ENCODE measurements at places on chromosomes 13 and 19.

- peak; percentile 54 for DNase-seq
Observed at GRCh38 chr13:42333613-42334328, 61.8 kb downstream of the AKAP11 start.

- DNase-seq, result no peak
Observed at GRCh38 chr19:6464070-6464873, at the start of gene CRB3. Gene CRB3, plus strand, starts transcription at chr19:6464271. Its CDS starts 431 bp downstream, at chr19:6464702.

DNA sequence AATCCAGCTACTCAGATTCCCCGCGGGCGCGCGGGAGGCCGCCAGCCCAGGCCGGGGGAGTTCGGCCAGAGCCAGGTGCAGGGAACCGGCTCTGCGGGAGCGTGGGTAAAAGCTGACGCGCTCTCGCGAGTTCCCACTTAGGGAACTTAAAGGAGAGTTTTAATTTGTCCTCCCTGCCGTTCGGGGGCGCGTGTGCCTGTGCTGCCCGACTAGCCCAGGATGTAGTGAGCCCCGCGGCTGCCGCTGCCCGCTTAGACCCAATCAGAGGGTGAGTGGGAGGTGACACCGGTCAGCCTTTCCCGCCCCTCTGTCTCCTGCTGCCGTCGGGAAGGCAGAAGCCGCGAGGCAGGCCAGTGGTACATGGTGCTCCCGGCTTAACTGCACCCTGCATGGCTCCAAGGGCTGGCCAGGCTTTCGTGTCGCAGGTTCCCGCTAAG, 36.0 kb upstream of the NEK3 start:
- peak; percentile 77 for DNase-seq

GRCh38 chr19:46859637-46860124, 1.1 kb upstream of the ARHGAP35 start:
- DNase-seq, result no peak

GRCh38 chr19:8004723-8005513, 523 bp downstream of the ELAVL1 start:
- peak; percentile 48 for DNase-seq

DNA sequence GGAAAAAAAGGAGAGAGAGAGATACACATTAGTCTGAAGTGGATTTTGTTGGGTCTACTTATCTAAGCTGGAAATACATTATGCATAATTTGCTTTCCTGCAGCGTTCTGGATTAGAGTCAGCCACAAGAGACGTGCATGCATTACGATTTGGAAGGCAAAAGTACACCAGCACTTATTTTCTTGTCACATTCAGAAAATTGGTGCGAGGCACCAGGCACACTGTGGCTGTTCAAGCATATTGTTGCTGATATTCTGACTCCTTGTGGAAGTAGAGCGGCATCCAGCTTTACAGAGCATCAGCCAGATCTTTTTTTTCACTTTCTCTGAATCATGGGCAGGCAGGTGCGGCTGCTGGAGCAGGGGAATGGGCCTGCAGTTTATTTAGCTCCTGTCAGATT, 905.6 kb upstream of the SPRY2 start:
- DNase-seq, result no peak

DNA sequence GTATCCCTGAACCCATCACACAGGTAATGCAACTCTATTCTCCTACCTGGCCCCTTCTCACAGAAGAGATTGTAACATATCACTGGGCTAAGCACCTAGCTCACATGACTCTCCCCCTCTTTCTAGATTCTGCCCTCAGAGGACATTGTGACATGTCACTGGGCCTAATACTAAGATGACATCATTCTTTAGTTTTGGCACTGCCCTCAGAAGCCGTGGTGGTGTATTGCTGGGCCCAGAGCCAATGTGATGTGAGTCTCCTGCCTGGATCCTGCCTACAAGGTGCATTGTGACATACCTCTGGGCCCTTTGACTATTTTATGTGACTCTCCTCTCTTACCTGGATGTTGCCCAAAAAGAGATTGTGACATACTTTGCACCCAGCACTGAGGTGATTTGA, 21.4 kb upstream of the ZNF730 start:
- DNase-seq, result no peak

- DNase-seq, result no peak
Observed at GRCh38 chr13:40344270-40345148, 321.9 kb downstream of the FOXO1 start.

DNA sequence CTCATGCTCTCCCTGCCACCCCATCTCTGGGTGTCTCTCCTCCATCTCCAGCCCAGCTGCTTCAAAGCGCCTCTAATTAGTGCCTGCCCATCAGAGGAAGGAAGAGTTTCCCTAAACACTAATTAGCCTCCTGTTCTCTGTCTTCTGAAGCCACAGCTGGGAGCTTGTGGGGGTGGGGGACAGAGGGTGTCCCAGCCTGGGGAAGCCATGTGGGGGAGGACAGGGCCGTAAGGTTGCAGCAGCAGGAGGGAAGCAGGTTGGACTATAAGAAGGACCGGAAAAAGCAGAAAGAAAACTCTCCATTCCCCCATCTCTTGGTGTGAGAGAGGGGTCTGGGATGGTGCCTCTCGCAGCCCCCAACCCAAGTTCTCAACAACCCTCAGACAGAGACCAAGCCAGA, 26.2 kb downstream of the SLC8A2 start:
- DNase-seq, result no peak

DNA sequence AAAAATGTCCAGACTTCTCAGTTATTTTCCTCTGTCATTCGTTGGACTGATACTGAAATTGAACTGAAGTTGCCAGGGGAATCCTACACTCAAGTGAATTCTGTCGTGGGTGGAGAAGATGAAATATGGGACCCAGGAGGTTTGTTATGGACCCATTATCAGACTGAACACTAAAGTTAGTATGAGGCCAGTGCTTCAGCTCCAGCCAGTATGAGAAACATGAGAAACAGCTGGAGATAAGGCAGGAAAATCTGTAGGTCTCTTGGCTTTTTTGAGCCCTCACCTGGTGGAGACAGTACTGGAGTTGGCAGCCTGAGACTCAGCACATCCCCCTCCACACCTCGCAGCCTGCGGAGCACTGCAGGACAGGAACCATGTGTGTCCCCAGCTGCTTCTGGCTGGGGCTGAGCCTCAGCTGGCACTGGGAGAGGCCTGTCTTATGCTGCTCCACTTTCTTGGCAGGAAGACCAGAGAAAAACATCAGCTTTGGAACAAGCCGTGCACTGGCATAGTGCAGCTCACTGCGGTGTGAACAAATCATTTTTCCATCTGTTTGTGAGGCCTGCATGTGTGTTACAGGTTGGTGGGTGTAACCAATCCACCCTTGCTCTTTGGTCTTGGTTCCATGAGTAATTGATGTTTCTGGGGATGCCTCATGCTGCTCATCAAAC, 641.0 kb downstream of the FGF9 start:
- no peak for DNase-seq

DNA sequence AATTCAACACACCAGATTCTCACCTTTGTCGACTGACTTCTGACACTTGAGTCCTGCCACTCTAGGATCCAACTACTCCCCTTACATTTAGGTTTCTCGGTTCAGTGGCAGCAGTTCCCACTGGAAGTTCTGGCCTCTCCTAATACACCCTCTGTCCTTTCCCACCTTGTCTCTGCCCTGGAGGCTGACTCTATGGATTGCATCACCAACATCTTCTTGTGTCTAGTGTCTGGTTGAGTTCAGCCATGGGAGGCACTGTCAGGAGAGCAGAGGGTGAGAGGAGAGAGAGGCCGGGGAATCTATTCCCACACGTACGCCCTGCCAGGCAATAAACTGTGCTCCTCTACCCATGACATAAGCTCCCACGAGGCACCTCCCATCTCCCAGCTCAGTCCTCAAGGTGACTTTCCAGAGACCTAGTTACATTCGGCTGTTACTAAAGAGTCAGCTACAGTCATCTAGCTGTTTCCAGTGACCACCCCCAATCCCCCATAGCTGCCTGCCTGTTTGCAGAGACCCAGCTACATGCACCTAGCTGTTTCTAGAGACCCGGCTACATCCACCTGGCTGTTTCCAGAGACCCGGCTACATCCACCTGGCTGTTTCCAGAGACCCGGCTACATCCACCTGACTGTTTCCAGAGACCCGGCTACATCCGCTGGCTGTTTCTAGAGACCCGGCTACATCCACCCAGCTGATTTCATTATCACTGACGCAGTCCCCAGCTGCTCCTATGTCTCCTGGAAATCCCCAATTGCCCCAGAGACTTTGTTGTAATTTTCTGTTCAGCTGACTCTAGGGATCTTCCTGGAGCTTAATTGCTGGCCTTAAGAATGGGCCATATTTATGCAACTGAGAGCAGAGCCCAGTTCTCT, 8.1 kb upstream of the LILRB4 start:
- peak; percentile 45 for DNase-seq

GRCh38 chr19:39082745-39083598, 1.2 kb upstream of the ACP7 start:
- no peak for DNase-seq

GRCh38 chr13:51881296-51881695, 19.5 kb downstream of the CCDC70 start:
- no peak for DNase-seq

- no peak for DNase-seq
Observed at GRCh38 chr19:670609-671075, 5.5 kb upstream of the FSTL3 start.

DNA sequence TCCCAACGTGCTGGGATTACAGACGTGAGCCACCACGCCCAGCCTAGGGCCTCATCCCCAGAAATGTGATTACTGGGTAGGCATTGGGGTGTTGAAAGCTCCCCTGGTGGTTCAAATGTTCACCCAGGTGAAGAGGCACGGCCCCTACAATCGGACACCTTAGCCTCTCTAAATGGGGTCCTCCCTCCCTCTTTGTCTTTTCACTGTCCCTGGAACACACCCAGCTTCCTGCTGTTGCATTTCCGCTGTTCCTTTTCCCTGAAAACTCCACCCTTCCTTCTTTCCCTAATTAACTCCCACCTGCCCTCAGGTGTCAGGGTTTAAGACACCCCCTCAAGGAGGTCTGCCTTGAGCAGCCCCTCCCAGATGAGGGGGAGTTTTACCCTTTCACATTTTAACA, 3.6 kb upstream of the PRODH2 start:
- DNase-seq, result no peak

- DNase-seq, result no peak
Observed at GRCh38 chr13:29165840-29166239, 345.7 kb downstream of the MTUS2 start.

DNA sequence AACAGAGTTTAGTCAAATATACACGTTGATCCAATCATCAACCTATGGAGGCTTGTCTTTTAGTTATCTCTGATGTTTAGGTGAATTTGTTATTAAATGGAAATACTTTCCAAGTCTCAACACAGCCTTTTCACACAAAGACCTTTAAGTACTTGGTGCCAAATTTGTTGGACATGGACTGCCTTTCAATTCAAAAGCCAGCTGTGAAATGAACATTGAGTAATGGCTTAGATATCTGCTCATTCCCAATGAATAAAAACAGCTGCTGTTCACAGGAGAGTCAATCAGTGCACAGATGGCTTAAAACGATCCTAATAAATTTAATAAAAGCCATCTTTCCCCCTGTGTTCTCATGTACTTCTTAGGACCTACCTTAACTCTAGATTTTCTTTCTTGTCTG, 19.9 kb upstream of the DHRS12 start:
- no peak for DNase-seq

GRCh38 chr19:50551034-50551714, 17.1 kb downstream of the LRRC4B start:
- no peak for DNase-seq

GRCh38 chr13:110412132-110412914, 105.2 kb downstream of the COL4A2 start:
- DNase-seq, result peak; percentile 86

DNA sequence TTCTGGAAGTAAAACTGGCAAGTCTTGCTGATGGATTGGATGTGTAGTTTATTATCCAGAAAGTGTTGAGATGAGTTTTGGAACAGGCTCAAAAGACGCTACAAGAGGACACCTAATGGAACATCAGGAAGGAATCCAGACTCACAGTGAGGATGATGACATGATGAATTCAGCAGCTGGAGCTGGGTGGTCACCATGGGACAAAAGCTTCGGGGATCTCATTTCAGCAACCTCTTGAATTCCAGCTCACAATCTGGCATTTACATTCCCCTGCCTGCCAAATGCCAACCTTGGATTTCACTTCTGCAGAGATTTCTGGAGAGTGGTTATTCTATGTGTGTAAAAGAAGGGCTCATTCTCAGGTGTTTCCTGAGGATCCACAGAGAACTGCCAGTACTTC, 288.0 kb upstream of the TMTC4 start:
- DNase-seq, result no peak

- no peak for DNase-seq
Observed at GRCh38 chr13:85408415-85408814, 390.8 kb downstream of the SLITRK6 start.

- no peak for DNase-seq
Observed at GRCh38 chr13:99178636-99179035, 22.0 kb upstream of the UBAC2 start.

- DNase-seq, result no peak
Observed at GRCh38 chr19:37932985-37933936, 26.3 kb downstream of the SIPA1L3 start.

- no peak for DNase-seq
Observed at GRCh38 chr19:30605333-30605732, 233.1 kb downstream of the ZNF536 start.

- DNase-seq, result no peak
Observed at GRCh38 chr13:24050292-24050711, 110.2 kb upstream of the SPATA13 start.

DNA sequence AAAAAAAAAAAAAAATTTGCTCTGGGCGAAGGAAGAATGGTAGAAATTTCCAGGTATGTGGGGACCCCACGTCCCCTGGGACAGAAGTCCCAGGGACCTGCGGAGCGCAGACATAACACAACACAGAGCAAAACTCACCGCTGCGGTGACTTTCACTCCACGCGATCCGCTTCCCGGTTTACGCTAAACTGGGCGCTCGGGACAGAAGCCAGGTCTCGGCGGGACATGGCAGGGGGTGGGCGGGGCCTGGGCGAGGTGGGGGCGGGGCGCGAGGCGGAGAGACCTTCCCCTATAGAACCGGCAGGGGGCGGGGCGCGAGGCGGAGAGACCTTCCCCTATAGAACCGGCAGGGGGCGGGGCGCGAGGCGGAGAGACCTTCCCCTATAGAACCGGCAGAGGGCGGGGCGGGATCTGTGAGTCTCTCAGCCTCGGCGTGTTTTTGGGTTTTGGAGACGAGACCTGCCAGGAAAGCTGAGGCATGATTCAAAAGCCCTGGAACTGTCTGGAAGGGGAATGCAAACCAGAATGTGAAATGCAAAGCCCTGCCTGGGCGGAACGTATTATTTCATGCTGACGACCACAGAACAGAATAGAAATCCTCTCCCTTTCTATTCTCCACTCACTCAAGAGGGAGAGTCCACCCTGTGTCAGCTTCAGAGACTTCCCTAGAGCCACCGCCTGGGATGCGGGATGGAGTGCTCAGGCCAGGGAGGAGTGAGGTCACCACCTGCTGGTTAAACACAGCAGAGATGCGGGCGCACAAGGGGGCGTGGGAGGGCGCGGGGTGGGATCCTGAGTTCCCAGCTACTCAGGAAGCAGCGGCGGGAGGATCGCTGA, 20.2 kb upstream of the ERVV-1 start:
- DNase-seq, result peak; percentile 77
